ENCODE measurements at places on chromosomes 12 and 14.

DNA sequence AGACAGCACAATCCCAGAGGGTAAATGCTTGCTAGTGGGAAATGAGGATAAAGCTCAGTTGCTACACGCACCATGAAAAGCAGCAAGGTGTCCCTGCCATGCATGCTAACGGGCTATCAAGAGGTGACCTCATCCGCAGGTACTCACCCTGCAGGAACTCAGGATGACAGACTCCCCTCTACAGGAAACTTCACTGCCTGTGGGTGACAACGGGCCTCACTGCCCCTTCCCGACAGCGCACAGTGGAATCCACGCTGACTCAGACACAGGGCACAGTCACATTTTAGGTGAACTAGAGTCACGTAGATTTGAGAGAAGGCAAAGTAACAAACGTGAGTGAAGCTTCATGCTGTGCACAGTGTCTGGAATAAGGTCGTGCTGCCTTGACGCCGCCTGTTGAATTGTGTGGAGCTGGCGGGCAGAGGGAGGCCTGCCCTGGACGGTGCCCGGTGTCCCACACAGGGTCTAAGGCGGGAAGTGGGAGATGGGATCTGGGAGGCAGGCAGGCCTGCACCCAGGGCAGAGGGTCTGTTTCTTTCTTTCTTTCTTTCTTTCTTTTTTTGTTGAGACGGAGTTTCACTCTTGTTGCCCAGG lies 331.8 kb downstream of the TMEM132D start:
- no peak for DNase-seq

- no peak for DNase-seq
Measured at GRCh38 chr14:29743531-29743930, 184.1 kb downstream of the PRKD1 start.

- DNase-seq, result no peak
Measured at GRCh38 chr12:2029851-2030250, 22.9 kb upstream of the CACNA1C start.

DNA sequence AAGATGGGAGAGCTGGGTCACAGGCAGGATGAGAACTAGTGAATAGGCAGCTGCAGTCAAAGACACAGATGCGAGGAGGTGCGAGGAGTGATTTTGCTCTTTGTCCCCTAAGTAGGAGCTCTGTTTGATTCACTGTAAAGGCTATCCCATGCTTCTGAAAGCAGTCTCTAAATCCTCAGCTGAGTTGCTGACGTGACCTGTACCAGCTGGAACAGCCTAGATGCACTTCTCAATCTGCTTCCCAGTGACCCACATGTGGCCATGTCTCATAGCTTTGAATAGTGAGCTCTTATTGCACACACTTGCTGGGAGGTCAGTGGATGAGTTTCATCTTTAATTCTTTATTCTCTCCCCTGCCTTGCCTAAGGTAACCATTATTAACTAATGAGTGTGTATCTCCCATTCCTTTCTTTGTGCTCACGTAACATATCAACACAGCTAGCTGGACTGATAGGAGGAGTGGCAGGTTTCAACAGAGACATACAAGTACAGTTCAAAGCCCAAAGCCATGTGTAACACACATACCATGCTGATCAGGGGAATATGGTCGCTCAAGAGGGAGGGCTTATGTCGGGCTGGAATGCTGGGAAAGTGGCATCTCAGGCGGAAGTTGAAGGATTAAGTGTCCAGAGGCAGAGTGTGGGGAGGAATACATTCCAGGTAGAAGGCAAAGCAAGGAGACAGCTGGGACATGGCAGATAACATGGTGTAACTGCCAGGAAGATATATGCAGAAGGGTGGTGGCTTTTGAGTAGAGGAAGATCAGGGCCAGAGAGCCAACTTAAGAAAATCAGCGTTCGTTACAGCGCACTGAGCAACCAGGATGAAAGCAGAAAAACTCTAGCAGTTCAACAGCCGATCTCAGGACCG lies 15.4 kb upstream of the YY1 start:
- DNase-seq, result no peak
